ENCODE measurements at places on chromosomes 2 and 18. TPM values are rescaled to one million over a fixed set of nuclear protein-coding genes. Genes with fewer than 3 reads are reported as not detected.

DNA sequence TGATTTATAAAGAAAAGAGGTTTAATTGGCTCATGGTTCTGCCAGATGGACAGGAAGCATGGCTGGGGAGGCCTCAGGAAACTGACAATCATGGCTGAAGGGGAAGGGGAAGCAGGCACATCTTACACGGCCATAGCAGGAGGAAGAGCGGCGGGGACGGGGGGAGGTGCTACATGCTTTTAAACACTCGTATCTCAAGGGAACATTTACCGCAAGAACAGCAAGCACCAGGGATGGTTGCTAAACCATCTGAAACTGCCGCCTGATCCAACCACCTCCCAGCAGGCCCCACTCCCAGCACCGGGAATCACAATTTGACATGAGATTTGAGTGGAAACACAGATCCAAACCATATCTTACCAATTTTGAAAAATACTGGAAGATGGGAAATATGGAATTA is 362.8 kb downstream of the FBXO15 start:
- DNase-seq: no peak

- no peak for DNase-seq
Observed at GRCh38 chr2:219484343-219485200, 14.1 kb upstream of the GMPPA start.

DNA sequence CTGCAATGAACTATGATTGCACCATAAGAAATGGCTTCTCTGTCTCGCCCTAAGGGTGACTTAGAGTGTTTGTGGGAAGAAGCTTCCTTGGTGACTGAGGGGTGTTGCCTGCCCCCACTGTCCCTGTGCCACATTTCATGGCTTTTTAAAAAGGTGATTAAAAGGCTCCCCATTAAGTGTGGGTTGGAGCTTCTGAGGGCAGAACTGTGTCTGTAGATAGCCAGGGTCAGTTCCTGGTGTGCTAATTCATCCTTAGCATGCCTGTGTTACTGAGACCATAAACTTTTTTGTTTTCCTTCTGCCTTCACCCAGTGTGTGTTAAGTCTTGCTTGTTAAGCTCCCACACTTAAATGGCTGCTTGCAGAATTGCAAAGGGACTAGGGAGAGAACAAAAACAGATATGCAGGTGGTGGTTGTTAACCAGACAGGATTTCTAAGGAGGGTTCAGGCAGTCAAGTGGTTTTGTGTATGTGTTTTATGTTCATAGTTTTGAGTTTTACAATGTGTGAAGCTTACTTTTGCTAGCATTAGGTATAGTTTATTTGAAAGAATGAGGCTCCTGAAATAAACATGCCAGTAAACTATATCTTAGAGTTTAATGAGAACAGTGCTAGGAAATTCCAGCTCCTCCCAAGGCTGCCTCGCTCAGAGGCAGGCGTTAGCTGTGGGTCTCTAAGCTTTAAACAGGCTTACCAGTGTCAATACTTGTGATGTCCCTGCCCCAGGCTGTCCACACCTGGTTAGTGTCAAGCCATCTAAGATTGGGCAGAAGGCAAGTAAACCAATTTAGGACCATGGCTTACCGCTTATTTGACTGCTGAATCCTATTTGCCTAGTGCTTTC is 14.5 kb downstream of the CERS6 start:
- DNase-seq: peak; percentile 39

GRCh38 chr2:73283545-73284295 is 558 bp downstream of the FBXO41 start:
- DNase-seq: no peak

DNA sequence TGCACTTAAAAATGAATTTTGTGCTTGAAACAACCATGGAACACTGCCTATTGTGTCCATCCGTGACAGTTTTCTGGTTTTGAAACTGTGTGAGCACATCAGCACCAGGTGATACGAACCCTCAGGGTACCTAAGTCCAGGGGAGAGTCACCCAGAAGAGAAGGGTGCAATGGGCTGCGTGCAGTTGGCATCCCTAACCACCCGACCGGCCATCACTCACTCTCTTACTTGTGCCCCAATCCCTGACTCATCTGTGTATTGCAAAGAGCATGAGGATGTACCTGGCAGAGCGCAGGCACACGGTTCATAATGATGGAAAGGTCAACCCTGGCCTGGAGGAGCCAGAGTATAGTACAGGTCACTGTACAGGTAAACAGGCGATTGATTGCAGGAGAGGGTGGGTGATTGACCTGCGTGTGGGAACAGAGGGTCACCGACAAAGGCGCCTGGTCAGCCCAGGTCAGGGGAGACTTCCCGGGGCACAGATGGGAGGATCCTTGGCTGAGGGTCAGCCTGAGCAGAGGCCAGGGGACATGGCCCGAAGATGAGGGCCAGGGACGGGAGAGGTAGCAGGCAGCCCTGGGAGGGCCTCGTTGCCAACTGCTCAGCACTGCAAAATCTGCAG is 160.3 kb downstream of the SEPTIN10 start:
- DNase-seq: no peak

GRCh38 chr2:190571686-190572085 is 37.2 kb upstream of the NEMP2 start:
- no peak for DNase-seq

DNA sequence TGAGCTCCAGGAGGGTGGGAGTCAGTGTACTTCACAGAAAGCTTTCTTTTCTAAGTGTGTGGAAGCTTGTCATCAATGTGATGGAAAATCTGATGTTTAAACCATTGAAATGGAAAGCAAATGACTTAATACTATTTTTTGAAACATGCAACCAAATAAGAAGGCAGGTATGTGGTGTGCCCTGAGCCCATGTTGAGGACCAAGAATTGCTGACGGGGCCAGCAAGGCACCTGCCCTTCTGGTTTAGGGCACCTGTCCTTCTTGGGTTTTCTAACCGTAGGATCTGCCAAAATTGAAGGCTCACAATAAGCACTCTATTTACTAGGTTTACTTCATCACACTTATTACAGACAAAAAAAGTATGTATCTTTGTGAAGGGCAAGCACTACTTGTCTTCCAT is 537.7 kb downstream of the SOCS6 start:
- no peak for DNase-seq

TRIP12 gene
- 166 TPM for total RNA-seq

DNA sequence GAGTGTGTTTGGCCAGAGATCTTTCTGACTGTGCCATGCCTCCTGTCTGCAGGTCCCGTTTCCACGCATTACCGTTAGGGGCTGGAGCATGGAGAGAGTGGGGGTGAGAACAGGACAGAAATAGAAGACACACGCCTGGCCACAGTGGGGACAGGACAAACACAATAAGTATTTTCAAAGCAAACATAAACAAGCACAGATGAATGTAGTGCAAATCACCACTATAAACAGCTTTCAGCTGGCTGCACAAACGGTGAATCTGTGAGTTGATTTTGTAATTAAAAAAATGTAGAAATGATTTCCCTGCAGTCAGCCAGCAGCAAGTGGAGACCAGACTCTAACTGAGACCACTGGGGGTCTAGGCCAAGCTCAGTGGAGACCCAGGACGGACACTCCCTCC is 6.8 kb downstream of the KCNK3 start:
- no peak for DNase-seq

- DNase-seq: no peak
Observed at GRCh38 chr2:222442665-222443064, 18.3 kb downstream of the SGPP2 start.

GRCh38 chr2:84115173-84115857 is 343.8 kb downstream of the SUCLG1 start:
- no peak for DNase-seq

SALL3 gene
- total RNA-seq: 52.4 TPM

DNA sequence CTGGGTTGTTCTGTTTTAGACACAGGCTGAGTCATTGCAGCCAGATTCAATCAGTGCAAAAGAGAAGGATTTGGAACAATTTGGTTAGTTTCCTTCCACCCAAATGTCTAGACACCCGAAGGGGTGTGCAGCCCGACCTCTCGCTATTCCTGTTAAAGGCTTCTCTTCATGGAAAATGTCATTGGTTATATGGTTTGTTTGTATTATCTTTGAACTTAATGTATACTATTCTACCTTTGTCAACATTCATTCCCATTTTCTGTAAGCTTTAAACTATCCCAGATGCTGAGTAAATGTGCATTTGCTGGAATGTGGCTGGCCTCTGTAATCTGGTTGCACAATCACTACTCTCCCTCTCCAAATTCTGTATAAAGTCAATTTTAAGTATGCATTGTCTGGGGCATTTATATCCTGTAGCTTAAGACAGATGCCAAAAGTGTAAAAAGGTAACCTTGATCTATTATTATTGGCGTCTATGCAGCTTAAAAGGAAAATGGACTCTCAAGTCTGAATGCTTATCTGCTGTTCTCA is 80.4 kb upstream of the RND3 start:
- DNase-seq: no peak

GRCh38 chr2:83162421-83162820 is 1296.7 kb downstream of the SUCLG1 start:
- no peak for DNase-seq

- no peak for DNase-seq
Observed at GRCh38 chr2:55720417-55720816, 26.8 kb upstream of the PNPT1 start.

SFXN5 gene
- 28.9 TPM for total RNA-seq

GRCh38 chr2:211454679-211455078 is 898.3 kb downstream of the CPS1 start:
- no peak for DNase-seq

STK36 gene
- total RNA-seq: 38.7 TPM

GAD1 gene
- 1.8 TPM for total RNA-seq

GRCh38 chr18:28736223-28736622 is 559.3 kb upstream of the CDH2 start:
- no peak for DNase-seq

- no peak for DNase-seq
Observed at GRCh38 chr2:45968946-45969584, 317.6 kb downstream of the PRKCE start.

SLC19A3 gene
- 2.3 TPM for total RNA-seq

GRCh38 chr2:64092502-64092901 is 51.7 kb downstream of the PELI1 start:
- no peak for DNase-seq

RBMS1 gene
- 77.5 TPM for total RNA-seq

FNDC4 gene
- 21.5 TPM for total RNA-seq

PDCD1 gene
- total RNA-seq: 1.4 TPM

- DNase-seq: no peak
Observed at GRCh38 chr2:100556746-100557145, 6.0 kb upstream of the PDCL3 start.

PKP4 gene
- 52.3 TPM for total RNA-seq

DNA sequence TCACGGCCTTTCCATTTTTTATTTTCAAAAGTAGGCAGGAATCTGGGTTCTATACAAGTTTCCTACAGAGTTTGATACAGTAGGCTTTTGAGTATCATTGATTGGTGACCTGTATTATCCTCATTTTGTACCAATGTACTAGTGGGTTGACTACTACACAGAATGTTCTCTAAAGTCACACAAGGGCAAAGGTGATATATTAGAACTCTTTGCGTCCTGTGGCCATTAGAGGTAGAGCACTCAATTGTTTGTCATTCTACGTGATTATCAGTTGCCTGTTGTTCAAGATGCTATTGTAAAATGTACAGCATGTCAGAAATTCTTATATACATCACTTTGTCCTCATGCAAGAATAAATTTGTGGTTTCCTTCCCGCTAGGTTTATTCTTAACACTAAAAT is 24.8 kb downstream of the WDR75 start:
- no peak for DNase-seq

LOXHD1 gene
- 0.11 TPM for total RNA-seq

FECH gene
- 24.8 TPM for total RNA-seq

DNA sequence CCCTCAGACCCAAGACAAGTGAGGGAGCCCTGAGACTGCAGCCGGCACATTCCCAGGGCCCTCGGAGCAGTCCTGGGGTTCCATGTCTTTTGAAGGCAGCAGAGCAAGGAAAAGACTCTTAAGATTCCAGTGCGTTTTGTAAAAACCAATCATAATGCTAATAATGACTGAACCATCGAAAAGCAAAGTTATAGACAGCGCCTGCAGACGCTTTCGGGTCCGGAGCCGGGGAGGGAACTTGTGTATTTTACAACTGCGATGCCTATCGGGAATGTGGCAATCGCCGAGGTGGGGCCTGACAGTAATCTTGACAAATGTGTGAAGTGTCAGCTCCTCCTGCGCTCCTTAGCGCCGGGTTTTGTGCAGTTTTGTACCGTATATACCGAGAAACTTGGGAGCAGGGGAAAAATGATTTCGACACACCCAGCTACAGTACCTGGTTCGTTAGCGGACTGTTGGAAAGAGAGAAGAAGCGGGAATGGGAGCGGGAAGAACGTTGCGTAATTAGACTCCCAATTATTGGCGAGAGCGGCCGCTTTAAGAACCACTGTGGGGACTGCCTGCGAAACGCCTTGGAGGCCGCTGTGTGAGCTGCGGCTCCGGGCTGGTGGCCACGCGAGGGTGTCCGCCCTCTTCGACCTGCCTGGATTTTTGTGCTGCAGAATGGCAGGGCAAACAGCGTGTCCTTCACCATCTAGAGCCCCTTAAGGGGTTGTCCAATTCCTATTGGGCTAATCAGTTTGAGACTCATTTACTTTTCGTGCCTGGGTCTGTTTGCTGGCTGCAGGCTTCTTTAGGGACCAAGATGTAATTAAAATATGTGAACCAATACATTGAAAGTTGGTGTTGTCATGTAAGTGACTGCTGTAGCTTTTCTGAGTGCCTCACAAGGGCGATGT is 2.4 kb downstream of the EPAS1 start:
- DNase-seq: peak; percentile 51

GRCh38 chr2:206708286-206708685 is 9.9 kb downstream of the DYTN start:
- no peak for DNase-seq

GRCh38 chr18:8771930-8772329 is 66.6 kb downstream of the MTCL1 start:
- DNase-seq: no peak

FOXD4L1 gene
- total RNA-seq: not detected

GRCh38 chr18:8847900-8848299 is 142.5 kb downstream of the MTCL1 start:
- no peak for DNase-seq

DNA sequence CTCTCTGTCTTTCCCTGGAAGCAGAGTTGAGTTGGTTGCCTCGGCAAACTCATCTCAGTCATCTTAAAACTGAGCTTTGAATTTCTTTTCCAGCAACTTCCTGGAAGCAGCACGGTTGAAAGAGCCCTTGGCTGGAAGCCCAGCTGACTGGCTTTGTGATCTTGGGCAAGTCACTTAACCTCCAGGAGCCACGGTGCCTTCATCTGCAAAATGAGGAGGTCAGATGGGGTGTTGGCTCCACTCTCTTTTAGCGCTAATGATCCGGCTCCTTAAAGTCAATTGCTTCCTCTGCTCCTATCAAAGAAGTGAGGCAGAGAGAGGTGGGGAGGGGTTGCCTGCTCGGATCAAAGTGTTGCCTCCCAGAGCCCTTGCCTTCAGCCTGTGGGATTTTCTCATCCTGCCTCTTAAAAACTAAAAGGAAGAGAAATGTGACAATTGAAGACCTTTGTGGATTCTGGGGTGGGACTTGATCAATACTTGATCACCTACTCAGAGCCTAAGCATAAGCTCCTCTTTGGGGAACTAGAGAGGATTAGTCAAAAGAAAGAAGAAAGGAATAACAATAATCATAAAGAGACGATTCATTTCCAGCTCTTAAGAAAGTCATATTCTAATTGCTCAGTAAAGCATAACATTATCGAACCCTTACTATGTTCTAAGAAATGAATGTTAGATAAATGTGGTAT is 86.6 kb downstream of the MYCN start:
- DNase-seq: no peak

CYP1B1 gene
- total RNA-seq: 2.7 TPM

ANO7 gene
- total RNA-seq: 5.2 TPM

All from H9 (cell line).